Astrocyte of the spinal cord (primary cell): ENCODE measurements at places on chromosomes 3 and 15.
A peak's percentile ranks its signal among the peaks of the same experiment; 100 is the strongest.

DNA sequence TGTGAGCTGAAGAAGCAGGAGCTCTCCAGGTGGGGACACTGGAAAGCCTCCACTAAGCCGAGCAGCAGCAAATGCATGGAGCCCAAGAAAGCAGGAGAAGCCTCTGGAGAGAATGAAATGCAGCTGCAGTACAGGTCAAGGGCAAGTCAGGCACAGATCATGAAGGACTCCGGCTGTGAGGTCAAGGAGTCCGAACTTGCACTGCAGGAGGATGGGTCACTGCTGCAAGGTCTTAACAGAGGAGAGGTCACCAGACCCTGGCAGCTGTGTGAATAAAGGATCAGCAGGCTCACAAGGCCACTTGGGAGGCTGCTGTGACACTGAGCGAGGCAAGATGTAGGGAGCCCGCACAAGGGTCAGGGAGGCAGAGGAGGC, 24.7 kb upstream of the SLC41A3 start:
- no peak for DNase-seq

DNA sequence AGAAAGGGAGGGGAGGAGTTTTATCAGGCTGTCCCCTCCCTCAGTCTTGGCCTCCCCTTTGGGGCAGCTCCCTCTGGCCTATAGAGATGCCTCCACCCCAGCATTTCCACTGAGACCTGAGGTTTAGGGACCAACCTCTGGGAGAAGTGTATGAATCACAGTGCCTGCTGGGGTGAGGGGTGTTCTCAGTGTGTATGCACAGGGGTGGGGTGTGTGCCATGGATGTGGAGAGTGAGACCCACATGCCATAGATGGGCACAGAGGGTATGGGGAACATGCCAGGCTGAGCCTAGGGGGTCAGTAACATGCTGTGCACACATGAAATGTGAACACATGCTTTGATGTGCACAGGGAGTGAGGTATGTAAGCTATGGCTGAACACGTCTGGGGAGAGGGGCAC, 12.4 kb upstream of the ANKRD63 start:
- no peak for DNase-seq

- DNase-seq: peak; percentile 23
These were observed 619 bp downstream of the TTBK2 start for GRCh38 chr15:42919799-42920518.

DNA sequence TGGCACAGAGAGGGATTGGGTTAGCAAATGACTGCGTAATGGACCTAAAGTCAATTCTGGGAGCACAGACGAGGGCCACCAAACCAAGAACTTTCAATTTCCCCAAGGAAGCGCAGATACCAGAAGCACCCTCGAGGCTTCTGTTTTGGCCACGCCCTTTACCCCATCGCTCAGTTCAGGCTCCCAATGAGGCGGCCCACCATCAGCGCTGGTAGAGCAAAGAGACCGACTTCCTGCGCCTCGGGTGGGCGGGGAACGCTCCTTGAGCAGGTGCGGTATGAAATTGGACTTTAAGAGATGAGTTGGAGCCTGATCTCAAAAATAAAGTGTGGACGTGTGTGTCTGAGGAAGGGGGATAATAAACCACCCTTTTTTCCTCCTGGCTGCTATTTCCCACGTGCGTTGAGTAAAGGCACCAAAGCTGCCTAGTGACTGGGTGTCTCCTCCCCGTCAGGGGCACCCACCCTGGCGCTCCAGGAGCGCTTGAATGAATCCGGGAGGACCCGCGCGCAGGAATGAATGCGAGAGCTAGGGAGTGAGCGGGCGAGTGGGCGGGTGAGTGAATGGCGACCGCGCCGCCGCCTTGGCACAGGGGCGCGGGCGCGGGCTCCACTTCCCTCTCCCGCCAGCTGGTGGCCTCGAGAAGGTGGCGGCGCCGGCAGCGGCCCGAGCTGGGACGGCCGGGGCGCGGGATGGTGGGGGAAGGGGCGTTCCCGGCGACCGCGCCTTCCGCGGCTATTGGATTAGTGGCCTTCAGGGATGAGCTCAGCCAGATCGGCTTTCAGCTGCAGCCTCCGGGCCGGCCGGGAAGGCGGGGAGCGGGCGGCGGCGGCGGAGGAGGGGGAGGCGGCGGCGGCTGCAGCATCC, at the start of gene SPSB4:
SPSB4 (plus strand) TSS at position 772 of the 867 bp plus-strand sequence. CDS start 14,758 bp downstream, outside the sequence.
- peak; percentile 45 for DNase-seq

DNA sequence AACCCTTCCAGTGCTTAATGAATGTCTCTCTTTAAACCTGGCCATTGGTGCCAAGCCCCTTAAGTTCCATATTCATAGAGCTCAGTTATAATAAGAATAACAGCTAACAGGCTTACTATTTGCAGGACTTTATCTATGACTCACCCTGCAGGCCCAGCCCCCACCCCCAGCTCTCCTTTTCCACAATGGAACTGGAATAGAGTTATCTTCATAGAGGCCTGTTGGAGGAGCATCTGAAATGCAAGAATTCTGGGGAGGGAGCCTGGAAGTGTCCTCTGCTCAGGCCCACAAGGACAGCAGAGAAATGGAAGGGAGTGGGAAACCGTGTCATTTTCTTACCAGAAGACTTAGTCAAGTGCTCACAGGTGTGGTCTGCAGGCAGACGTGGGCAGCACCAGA, 52.8 kb downstream of the SEMA5B start:
- DNase-seq: peak; percentile 57

GRCh38 chr3:107356706-107357105, 20.5 kb upstream of the CCDC54 start:
- DNase-seq: no peak

DNA sequence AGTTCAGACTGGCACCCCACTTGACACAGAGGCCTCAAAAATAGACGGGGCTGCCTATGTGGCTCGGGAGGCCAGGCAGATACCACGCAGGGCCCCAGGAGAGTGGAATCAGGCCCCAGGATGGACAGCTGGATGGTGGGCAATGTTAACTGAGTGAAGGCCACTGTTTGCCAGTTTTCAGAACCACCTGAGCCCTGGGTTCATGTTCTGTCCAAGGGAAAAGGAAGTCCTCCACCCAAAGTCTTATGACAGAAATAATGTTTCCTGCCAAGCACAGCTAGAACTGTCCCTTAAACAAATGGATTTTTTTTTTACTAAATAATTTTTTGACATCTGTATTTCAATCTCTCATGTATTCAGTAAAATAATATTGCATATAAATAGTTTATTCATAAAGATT, 228.4 kb downstream of the KLF13 start:
- no peak for DNase-seq

- no peak for DNase-seq
These were observed 135.2 kb downstream of the ECT2 start for GRCh38 chr3:172885704-172886103.

DNA sequence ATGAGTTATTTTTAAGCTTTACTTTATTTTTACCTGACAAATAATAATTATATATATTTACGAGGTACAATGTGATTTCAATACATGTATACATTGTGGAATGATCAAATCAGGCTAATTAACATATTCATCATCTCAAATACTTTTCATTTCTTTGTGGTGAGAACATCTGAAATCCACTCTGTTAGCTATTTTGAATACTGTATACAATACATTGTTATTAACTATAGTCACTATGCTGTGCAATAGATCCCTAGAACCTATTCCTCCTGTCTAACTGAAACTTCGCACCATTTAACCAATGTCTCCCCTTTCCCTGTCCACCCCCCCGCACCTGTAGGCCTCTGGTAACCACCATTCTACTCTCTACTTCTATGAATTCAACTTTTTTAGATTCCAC, 7.9 kb upstream of the SPPL2A start:
- no peak for DNase-seq

GRCh38 chr3:189307963-189308362, 136.2 kb downstream of the TPRG1 start:
- no peak for DNase-seq

GRCh38 chr3:40191850-40192448, 117.6 kb upstream of the EIF1B start:
- DNase-seq: peak; percentile 50

DNA sequence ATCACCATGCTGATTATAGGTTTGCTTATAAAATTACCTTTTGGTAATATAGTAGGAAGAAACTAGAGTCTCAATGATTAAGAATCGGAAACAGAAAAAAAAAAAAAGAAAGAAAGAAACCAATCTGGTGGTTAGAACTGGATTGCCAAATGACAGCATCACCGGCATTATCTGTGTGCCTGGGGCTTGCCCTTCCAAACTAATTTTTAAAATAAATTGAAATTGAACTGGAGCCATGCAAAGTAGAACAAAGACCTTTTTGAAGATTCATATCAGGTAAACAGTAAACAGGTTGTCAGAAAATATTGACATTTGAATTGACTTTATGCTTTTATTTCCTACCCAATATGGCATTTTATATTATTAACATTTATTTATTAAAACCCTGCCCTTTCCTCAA, 11.2 kb upstream of the CPB1 start:
- no peak for DNase-seq

DNA sequence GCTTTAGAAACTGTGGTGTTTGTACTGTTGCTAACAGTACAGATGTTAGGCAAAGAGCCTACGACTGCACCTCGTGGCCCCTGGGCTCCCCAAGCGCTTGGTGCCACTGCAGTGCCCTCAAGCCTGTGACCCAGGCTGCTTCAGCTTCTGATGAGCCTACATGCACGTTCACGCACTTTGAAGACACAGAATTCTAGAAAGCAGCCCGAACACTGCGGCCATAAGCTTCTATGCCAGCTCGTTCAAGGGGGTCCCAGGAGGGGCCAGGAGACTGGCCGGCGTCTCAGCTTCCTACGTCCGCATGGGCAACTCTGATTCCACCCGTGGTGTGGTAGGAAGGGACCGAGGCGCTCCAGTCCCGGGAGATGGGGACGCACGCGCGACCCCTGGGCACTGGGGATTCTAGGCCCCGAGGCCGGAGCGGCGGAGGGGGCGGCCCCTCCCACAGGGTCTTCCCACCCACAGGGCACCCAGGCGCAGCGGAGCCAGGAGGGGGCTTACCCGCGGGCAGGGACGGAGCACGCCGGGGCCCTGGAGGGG, 653 bp downstream of the MYO5C start:
- no peak for DNase-seq

DNA sequence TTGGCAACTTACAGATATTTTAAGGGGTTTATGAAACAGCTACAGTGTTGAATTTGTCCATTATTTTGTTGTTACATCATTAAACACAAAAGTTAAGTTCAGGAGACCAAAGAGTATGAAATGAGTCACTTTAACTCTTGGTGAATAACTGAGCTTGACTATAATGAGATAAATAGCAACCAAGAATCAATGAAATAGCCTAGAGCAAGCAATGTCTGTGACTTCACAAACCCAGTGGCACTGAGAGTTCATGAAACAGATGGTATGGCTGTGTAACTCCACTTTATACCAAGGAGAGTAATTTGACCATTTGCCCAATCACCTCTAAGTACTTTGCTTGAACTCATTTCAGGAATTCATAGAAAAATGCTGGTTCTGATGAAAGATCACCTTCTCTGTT, 169.6 kb upstream of the GADL1 start:
- peak; percentile 64 for DNase-seq

DNA sequence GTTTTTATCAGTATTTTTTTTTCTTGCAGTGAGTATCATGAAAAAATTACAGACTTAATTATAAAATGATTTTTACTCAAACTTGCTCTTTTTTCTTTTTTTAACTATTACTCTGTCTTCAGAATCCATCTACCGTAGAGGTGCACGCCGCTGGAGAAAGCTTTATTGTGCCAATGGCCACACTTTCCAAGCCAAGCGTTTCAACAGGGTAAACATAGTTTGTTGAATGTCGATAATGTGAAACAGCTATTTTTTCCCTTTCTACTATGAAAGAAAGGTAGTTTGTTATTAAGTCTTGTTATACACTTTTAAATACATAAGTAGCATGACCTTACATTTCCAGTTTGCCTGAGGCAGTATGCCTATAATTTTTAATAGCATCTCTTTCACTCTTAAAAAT, 45.6 kb downstream of the PRKCI start:
- no peak for DNase-seq

GRCh38 chr15:77654975-77655374, 22.3 kb upstream of the LINGO1 start:
- no peak for DNase-seq
